ENCODE measurements at places on chromosomes 16 and 17.

DNA sequence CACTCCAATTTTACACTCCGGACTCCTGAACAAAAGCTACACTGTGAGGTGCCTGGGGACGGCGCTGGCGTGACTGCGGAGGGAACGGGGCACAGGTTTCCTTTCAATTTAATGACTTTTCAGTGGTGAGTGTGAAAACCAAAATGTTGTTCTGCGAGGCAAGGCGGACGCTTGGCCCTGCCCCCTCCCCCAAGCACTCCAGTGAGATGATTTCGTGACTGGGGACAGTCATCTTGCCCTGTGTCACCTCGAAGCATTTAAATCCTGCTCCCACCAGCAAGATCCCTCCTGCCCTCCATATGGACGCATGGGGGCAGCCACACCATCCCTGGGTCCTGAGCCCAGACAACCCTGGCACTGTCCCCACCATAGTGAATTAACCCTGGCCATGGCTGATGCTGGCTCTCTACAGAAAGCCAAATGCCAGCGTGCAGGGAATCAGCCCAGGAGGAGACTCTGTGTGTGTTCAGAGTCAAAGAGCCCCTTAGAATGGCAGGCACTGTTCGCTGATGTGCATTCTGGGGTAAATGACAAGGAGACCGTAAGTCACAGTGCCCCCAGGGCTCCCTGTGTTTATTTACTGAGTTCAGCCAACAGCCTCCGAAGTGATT lies 41.0 kb downstream of the C16orf95 start:
- no peak for DNase-seq

DNA sequence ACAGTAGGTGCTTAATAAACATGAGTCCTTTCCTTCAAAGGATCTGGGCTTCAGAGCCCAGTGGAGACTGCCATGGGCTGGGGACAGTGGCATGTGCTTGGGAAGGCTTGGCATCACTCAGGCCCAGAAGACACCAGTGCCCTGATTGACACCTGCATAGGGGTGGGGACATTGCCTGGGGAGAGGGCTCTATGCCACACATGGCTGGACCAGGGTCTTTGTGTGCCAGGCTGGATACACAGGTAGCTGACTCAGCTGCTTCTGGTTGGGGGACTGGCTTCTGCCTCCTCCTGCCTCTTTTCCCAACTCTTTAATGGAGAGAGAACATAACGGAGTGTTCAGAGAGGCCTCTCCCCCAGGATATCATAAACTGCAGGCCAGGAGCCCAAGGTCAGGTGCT lies 93.1 kb upstream of the TMEM97 start:
- no peak for DNase-seq

DNA sequence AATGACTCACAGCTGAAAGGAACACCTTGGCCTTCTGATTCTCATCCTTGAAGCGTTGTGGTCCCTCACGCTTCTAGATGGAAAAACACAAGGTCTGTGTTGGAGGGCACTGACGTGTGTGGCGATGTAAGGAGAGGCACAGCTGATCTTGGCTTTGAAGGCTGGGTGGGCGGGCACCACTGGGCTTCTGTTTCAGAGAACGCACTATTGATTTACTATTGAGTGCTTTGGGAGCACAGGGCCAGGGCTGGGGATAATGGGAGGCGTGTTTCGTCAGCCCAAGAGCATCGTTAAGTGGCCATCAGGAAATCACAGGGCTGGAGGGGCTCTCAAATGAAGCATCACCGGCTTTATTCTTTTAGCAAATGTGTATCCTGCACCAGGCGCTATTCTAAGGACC lies 70.7 kb downstream of the CMIP start:
- DNase-seq: no peak

DNA sequence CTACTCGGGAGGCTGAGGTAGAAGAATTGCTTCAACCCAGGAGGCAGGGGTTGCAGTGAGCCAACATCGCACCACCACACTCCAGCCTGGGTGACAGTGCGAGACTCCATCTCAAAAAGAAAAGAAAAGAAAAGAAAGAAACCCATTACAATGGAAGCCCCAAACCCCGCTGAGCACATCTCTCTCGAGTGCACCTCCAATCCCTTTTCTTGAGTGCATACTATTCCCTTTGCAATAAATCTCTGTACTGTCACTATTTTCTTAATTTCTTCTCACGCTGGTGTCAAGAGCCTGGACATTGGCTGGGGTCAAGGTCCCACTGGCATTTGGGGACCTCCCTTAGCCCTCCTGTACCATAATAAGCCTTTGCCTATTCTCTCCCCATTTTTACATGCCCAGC lies 398.4 kb upstream of the EEF2KMT start:
- DNase-seq: no peak

- no peak for DNase-seq
Observed at GRCh38 chr16:86171329-86171728, 272.4 kb downstream of the IRF8 start.

DNA sequence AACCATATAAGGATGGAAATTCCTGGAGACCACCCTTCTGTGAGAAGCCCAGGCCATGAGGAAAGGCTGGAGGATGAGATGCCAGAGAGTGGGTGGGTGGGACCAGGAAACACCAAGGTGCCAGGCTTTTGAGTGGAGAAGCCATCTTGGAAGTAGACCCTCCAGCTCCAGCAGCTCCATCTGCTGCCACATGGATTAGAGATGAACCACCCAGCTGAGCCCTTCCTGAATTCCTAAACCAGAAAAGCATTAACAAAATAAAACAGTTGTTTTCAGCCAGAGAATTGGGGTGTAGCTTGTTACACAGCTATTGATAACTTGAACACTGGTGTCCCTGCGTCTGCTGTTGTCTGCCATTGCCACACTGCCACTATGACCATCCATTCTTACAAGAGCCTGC lies 6.3 kb upstream of the TMEM114 start:
- DNase-seq: no peak

GRCh38 chr16:81612351-81613163 lies 166.5 kb upstream of the PLCG2 start:
- no peak for DNase-seq

GRCh38 chr16:17296431-17296830 lies 174.3 kb downstream of the XYLT1 start:
- no peak for DNase-seq

DNA sequence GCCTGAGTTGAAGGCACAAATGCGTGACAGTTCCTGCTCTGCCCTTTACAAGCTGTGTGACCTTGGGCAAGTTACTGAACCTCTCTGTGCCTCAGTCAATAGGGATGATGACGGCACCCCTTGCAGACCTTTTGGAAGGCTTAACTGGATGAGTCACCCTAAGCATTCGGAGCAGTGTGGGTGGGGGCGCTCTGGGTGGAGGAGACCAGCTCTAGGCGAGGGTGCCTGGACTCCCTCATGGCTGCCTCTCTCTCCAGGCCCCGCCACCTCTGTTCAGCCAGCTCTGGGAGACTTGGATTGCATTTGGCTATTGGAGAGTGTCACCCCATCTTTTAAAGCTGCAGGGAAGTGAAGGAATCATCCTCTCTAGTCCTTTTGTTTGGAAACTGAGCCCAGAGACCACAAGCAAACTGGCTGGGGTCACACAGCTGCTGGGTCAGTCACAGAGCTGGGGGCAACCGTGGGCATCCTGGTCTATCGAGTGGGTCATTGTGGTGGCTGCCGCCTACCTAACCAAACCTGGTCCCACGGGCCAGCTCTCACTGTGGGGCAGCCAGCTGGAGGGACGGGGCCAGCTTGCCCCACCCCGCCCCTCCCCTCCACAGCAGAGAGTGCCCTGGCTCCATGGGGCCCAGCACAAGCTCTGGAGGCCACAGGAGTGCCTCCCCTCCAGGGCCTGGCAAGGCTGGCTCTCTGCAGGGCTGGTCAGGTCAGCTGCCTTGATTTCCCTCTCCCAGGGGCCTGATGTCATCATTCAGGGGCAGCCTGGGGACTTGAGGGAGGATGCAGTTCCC lies 20.2 kb upstream of the GSE1 start:
- no peak for DNase-seq

GRCh38 chr16:50469121-50469743 lies 79.0 kb upstream of the NKD1 start:
- no peak for DNase-seq

DNA sequence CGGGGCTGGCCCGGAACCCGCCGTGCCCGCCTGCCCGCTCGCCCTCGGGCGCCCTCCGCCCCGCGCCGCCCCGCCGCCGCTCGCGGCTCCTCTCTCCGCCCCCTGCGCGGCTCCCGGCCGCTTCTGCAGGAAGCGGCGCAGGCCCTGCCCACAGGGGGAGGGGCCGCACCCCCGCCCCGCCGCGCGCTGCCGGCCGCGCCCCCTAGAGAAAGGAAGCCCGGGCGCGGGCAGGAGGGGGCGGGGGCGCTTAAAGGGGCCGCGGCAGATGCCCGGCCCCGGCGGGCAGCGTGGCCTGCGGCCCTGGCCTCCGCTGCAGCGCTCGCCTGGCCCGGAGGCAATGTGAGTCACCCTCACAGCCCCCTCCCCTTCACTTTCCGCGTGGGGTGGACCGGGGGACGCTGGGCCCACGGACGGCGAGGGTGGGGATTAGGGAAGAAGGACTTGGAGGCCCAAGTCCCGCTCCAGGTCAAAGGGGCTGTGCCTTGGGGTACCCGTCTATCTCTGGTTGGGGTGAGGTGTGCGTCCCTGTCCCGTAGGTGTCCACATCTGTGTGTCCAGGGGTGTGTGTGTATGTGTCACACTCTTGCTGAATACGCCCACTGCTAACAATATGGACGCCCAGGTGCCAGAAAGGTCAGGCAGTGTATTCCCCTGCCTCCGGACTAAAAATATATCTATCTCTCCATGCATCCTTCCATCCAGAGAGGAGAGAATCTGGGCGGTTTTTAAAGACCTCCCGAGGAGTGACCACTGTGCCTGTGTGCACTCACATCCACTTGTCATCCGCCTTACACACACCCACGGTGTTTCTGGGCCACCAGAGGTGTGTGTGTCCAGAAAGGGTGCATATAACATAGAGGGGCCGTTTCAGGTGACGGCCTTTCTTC lies at the start of gene GIT1:
TSS of gene GIT1 (minus strand) at position 125 of the 887 bp plus-strand sequence. CDS start 270 bp downstream, outside the sequence.
- DNase-seq: peak; percentile 79

DNA sequence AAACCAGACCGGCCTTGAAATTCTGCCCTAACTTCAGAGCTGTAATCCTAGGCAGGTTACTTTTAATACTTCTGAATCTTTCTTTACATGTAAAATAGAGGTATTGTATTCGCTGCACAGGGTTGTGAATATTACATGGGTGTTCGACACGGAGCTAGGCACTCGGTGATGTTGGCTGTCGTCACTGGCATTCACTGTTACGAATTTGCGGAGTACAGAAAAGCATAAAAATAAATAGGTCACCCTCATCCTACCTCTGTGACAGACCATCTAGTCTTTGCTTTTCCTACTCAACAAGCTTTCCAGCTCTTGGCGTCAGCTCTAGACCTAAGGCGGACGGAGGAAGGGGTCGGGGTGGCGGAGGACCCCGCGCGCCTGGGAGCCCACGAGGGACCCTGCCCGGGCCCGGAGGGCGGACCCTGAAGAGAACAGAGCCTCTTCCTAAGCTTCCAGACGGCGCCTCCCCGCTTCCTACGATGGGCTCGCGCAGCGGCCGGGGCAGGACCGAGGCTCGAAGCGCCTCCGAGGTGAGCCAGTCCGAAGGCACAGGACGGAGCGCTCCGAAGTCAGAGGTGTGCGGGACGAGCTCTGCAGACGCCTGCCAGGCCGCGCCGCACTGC lies 879 bp upstream of the SPG7 start:
- no peak for DNase-seq

- no peak for DNase-seq
Observed at GRCh38 chr17:35368081-35368830, 5.2 kb downstream of the SLFN11 start.

Data from SK-MEL-5 (cell line).